ENCODE measurements at places on chromosomes 1 and 21.

DNA sequence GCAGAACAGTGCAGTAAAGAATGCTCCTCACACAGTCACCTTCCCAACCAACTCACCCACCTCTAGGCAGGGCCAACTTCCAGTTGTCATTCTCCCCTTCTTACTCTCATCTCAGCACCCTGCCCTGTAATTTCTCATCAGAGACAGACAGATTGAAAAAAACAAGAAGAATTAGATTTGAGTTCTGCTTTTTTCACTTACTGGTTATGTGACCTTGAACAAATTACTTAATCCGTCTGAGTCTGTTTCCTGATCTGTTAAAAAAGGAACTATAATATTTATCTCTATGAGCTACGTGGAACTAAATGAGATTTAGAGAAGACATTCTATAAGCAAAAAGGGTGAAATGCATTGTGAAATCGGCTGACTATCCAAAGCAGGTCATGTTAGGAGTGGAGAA is 330.3 kb downstream of the ZNF326 start:
- DNase-seq: no peak

DNA sequence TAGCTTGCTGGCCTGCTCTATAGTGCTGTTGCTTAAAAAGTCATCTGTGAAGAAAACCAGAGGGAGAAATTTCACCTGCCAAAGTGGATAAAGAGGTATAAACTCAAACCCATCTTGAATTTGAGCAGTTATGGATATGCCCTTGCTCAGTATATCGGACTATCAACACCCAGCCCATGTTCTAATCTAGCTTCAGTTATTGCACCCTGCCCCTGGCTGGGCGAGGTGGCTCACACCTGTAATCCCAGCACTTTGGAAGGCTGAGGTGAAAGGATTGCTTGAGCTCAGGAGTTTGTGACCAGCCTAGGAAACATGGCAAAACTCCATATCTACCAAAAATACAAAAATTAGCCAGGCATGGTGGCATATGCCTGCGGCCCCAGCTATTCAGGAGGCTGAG is 13.3 kb downstream of the LIX1L start:
- DNase-seq: no peak

- no peak for DNase-seq
Measured at GRCh38 chr1:96865731-96866685, 144.4 kb downstream of the PTBP2 start.

DNA sequence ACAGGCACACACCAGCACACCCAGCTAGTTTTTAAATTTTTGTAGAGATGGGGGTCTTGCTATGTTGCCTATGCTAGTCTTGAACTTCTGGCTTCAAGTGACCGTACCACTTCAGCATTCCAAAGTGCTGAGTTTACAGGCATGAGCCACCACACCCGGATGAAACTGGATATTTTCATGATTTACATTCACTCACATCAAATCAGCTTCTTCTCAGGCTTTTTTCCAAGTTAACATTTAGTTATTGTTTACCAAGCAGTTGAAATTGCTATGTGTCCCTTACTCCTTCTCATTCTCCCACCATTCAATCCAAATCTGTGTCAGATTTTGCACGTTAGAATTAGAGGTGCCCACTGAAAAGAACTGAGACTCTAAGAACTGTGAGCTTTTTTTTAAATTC is 18.4 kb downstream of the RIT1 start:
- no peak for DNase-seq

DNA sequence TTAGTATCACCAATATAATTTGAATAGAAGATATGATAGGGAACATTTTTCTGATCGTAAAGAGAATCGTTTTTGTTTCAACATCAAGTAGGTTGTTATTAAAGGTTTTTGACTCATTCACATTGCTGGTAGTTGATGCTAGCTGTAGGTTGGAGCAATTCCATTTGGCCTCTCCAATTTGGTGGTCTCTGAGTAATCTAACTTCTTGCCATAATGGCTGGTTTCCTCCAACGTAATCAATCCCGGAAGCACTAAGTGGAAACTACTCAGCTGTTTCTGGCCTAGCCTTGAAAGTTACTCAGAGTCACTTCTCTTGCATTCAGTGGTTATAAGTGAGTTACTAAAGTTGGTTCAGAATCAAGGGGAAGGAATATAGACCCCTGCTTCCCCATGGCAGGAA is 26.0 kb downstream of the RCOR3 start:
- no peak for DNase-seq

DNA sequence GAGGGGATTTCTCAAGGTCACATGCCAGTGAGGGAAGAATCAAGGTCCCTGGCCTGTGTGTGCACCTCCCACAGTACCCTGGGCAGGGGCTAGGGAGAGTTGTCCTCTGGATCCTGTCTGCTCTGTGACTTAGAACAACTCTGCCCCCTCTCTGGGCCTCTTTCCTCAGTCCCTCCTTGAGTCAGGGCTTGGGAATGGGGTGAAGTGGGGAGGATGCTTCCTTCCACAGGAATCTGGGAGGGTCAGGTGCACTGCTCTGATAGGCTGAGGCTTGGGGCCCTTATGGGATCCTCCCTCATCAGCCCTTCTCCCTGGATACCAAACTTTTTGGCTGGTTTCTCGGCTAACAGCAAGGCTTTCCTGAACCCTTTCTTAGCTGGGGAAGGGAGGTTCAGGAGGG is 2.5 kb downstream of the TRNP1 start:
- DNase-seq: no peak

DNA sequence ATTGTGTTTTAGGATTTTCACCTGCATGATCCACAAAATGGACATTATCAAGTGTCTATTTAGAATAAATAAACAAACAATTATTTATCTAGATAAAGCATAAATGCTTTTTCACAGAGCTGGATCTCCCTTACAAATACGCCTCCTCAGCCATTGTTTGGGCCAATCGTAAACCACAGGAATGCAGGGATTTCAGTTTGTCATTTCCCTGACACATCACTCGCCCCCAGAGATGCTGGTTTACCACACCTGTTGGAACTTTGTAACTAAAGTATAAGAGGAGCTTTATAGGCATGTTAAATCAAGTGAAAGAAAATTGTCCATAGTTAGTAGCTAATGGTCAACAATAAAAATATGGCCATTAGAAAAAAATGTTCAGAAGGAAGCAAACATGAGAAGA is 40.3 kb downstream of the GPR88 start:
- DNase-seq: no peak

GRCh38 chr1:236016083-236016482 is 48.8 kb downstream of the NID1 start:
- no peak for DNase-seq

- no peak for DNase-seq
Measured at GRCh38 chr1:95096218-95096841, 20.8 kb upstream of the TLCD4 start.

GRCh38 chr1:36160388-36160948 is 4.5 kb downstream of the MAP7D1 start:
- DNase-seq: no peak

DNA sequence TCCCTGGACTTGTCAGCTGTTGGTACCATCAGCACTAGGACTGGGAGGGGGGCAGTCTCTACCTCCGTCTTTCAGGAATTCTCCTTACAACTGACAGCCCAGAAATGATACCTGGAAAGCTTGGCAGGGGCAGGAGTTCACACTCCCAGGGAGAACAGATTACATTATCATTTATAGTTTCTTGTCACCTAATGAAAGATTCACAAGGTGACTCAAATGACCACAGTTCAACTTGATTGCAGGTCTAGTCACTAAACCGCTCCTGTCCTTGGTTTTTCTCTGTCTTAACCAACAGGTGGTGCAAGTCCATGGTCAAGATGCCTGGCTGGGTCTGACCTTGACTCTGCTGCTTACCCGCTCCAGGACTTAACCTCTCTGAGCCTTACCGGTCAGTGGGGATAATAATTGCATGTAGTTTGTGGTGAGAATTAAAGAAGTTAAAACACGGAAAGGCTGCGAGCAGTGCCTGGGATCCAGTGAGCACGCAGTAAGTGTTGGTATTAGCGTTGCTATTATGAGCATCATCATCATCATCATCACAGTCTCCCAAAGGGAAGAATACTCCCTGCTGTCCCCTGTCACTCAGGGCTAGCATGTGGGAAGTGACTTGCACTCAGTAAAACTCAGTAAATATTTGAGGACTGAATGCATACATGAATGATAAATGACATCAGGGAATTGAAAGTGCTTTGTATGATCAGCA is 125.3 kb upstream of the CD34 start:
- no peak for DNase-seq

- no peak for DNase-seq
Measured at GRCh38 chr1:166087734-166088571, 78.8 kb downstream of the FAM78B start.

GRCh38 chr1:28877132-28877781 is 37.1 kb upstream of the EPB41 start:
- DNase-seq: peak; percentile 60

DNA sequence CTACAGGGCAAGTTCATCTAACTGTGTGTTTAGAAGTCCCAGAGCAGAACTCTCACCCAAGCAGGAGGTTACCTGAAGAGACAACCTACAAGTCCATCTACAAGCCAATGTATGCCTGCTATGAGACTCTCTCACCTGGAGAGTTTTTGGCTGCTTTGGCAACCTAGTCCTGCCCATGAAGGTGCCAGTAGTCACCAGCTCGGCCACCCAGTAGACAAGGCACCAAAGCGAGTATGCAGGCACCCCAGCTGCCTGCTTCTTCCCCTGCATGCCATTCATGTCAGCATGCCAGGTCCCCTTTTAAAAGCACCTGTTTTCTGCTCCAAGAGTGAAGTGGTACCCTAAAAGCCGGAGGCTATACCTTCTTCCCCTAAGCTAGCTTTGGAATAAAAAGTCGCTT is 20.2 kb downstream of the RIIAD1 start:
- DNase-seq: no peak

DNA sequence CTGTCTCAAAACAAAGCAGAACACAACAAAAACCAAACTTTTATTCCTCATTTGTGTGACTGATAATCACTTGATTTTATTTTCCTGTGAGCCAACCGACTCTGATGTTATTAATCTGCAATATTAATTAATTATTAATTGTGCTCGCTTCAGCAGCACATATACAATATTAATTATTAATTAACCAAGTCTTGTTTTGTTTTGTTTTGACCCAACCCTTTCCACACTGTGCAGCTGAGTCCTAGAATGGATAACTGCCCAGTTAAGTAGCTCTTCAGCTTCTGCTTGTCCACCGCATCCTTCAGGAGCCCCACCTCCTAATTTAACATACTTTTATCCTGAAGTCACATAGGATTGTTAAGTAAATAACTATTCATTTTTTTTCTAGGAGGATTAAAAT is 47.4 kb upstream of the EXO1 start:
- no peak for DNase-seq

GRCh38 chr1:192810253-192810880 is 1.5 kb downstream of the RGS2 start:
- no peak for DNase-seq

- peak; percentile 69 for DNase-seq
Measured at GRCh38 chr1:67307251-67308060, at the start of gene IL12RB2. Gene IL12RB2 (plus strand): TSS chr1:67307873. CDS start chr1:67320369, 12,496 bp downstream.

DNA sequence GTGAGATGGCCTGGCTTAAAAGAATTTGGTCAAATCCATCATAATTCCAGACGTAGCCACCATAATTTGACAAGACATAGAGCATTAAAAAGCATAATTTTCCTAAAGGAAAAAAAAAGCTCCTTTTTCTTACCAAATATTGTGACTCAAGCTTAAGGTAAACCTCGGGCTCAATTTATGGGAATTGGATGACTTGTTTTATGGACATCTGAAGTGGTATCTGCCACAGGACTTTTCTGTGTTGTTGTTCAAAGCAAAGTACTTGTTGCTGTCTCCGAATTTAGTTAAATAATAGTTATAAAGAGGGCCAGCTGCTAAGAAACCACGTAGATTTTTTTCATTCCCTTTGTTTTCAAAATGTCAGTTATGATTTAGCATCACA is 1.1 kb downstream of the MPZL1 start:
- no peak for DNase-seq

GRCh38 chr1:1432951-1433803 is 2.3 kb upstream of the VWA1 start:
- no peak for DNase-seq

GRCh38 chr1:99594205-99594604 is 51.7 kb upstream of the PALMD start:
- no peak for DNase-seq

DNA sequence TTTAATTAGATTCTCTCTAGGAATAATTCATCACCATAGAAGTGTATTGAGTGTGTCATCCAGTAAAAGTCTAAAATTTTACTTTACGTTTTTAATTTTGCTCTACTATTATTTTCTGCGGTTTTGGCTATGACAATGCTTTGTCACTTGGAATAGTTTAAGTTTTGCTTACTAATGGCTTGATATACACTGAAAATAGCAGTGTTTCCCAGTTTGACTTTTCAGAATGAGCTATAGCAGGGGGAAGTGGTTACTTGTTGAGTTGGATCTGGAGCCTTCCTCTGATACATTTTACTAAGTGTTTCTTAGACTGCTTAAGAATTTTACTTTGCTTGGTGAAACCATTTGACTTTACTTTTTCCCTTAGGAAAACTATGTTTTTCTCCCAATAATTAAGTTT is 5.0 kb downstream of the DNAJC16 start:
- DNase-seq: no peak
